ENCODE measurements at places on chromosomes 4 and X.

GRCh38 chr4:135917011-135917410, 1615.3 kb downstream of the PCDH18 start:
- DNase-seq: no peak

DNA sequence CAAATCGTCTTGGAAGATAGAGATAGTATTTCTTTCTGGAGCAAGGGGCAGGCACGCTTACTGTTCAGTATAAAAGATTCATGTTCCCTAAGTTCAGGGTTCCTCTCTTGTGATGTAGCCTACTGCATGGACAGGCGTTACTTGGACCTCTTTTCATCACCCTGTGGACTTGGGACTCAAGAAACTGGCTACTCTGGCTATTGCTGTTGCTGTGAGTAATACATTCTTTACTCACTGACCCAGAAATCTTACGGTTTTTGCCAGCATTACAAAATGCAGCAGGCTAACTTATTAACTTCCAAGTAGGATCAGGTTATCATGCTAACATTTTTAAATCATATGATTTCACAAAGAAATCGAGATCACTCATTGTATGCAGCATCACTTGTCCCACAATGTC, 12.8 kb upstream of the GUCY1B1 start:
- peak; percentile 29 for DNase-seq

DNA sequence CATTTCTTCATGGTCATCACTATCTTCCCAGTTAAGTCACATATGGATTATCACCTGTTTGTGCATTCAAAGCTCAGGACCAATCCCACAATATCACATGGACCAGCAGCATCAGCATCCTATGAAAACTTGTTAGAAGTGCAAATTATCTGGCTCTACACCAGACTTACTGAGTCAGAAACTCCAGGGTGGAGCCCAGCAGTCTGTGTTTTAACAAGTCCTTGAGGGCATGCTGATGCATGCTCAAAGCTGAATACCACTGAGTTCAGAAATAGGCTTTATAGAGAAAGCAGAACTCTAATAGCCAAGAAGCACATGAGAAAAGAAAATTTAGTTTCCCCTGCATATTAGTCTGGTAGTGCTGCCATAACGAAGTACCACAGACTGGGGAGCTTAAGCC, 62.4 kb upstream of the GABRQ start:
- peak; percentile 53 for DNase-seq

GRCh38 chr4:37603070-37603468, 83.1 kb downstream of the RELL1 start:
- peak; percentile 67 for DNase-seq

DNA sequence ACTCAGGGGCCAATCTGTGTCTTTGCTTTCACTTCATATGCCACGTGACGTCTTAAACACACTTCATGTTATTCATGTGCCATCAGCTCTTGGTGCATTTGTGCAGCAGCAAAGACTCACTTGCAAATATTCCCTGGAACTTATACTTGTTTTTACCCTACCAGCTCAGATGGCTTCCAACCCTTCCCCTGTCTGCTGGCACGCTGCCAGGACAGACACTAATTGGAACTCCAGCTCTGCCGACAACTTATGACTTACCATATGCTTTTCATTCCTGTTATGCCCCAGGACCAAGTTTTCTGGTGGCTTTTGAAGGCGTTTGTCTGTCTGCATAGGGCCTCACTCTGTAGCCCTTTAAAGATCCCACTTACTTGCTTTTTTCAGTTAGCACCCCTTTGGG, 261.7 kb upstream of the GNPDA2 start:
- no peak for DNase-seq

DNA sequence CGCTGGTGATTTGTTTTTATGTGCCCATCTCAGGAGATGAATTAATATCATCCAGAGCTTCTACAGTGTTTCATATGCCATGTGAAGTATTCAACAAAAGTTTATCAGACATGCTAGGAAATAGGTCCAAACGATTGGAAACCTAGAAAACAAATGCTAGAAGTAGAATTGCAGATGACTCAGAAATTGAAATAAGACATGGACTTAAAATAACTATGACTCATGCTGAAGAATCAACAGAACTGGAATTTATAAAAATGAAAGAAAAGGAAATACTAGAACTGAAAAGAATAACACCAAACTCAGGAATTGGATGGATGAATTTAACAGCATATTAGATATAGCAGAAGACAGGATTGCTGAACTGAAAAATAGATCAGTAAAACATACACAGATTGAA, 172.7 kb upstream of the GIMD1 start:
- DNase-seq: peak; percentile 59

- DNase-seq: peak; percentile 72
Measured at GRCh38 chrX:110412971-110413726, 54.5 kb downstream of the RTL9 start.

- DNase-seq: no peak
Measured at GRCh38 chr4:37040816-37041215, 203.7 kb upstream of the NWD2 start.

GRCh38 chr4:176335421-176335820, 15.7 kb downstream of the SPCS3 start:
- no peak for DNase-seq

DNA sequence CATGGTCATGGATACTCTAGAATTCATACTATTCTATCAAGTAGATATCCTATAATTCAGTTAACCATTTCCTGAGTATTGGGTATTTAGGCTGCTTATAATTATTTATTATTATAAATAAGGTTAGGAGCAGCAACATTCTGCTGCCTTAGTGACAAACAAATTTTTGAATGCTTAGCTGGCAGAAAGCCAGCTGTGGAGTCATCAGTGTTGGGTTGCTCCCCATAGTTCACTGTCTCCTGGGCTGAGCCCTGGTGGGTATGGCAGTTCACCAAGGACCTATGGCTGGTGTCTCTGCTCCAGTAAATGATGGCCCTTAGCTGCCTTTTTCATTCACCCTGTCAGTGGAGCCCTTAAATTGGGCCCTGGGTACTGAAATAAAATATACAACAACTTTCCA, 61.8 kb downstream of the SMARCA5 start:
- no peak for DNase-seq

- DNase-seq: no peak
Measured at GRCh38 chrX:25198891-25199290, 183.1 kb upstream of the ARX start.

DNA sequence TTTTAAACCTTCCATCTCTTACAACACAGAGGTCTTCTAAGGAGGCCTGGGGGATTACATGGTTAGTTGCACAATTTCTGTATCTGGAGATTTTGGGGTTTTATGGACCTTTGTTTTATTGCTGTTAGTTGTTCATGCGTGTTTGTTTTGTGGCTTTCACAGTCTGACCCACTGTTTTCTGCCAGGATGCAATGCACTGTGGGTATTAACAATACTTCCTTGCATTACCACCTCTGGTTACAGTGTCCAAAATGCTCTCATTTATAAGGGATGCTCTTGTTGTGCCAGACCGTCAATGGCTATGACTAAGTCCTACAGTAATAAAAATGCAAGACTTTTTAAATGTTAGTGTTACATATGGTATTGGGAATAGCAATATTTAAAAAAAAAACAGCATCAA, 730.2 kb downstream of the KCTD8 start:
- peak; percentile 2 for DNase-seq

- DNase-seq: peak; percentile 5
Measured at GRCh38 chr4:113675731-113676697, 85.5 kb downstream of the CAMK2D start.

- no peak for DNase-seq
Measured at GRCh38 chrX:129716507-129716906, 22.3 kb upstream of the XPNPEP2 start.

GRCh38 chr4:22500128-22500611, 15.7 kb downstream of the ADGRA3 start:
- DNase-seq: peak; percentile 59

GRCh38 chr4:52873861-52874343, 11.8 kb downstream of the RASL11B start:
- no peak for DNase-seq

- DNase-seq: no peak
Measured at GRCh38 chr4:8550691-8551090, 29.5 kb upstream of the GPR78 start.

GRCh38 chr4:157050561-157050960, 25.4 kb upstream of the GLRB start:
- DNase-seq: no peak

GRCh38 chr4:101785486-101785885, 5.0 kb upstream of the BANK1 start:
- DNase-seq: no peak

GRCh38 chr4:8478801-8479744, 38.5 kb downstream of the TRMT44 start:
- DNase-seq: peak; percentile 9

GRCh38 chr4:57151481-57151880, 41.3 kb upstream of the IGFBP7 start:
- DNase-seq: peak; percentile 68

DNA sequence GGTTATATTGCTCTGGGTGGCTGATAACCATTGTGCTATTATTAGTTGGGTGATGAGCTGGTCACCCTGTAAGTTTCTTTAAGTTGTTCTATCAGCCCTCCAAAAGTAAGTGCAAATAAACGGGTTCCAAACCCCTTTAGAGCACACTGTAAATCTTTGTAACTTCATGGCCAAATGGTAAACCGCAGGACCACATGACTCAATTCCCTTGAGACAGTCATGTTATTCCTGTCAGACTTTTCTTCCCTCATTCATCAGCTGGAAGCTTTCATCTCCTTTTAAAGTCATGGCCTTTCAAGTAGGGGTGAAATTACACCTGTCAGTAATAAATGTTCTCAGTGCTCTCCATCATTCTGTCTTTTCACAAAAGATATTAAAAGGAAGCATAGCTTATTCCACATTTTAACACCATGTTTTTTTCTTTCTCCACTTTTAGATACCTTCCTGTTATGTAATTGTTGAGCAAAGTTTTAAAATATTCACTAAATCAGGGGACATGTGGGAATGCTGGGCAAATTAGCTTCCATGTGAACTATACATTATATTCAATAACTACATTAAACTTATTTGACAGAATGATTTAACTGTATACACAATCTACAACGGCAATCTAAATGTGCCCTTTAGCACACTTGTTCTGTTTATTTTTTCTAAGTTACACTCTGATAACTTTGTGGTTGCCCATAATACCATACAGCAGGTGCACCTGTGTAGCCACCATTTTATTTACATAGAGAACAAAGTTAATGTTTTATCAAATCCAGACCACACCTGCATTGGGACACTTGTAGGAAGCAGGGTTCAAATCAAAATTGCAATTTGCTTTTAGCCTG, 275.5 kb downstream of the CFAP299 start:
- DNase-seq: peak; percentile 28

- DNase-seq: no peak
Measured at GRCh38 chrX:13837290-13837745, 20.4 kb upstream of the GPM6B start.

- no peak for DNase-seq
Measured at GRCh38 chrX:37474478-37474877, 97.0 kb upstream of the LANCL3 start.

- DNase-seq: peak; percentile 6
Measured at GRCh38 chr4:141797966-141798365, 161.6 kb downstream of the IL15 start.

DNA sequence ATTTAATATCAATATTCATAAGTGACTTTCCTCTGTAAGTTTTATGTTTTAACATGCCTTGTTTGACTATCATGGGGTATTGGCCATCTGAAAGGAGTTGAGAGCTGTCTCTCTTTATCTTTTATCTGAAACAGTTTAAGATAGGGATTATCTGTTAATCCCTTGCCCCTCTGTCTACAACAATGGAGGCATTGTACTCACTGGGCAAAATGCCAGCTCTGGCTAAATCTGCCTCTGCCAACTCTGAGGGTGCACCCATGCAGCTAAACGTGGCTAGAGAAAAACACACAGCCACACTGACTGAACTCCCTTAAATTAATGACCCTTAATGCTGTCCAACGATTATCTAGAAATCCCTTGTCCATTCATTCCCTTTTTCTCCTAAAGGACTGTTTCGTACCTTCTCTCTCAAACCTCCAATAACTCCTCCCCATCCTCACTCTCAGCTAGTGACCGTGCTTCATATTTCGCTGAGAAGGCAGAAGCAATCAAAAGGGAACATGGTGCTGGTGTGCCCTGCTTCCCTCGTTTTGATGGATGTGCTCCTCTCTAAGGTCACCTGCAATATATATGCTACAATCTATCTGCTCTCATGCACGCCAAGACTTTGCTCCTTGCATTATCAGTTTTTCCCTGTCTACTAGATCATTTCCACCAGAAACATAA, 10.3 kb downstream of the PHKA2 start:
- DNase-seq: peak; percentile 8

GRCh38 chrX:133434197-133434820, 19.0 kb upstream of the GPC4 start:
- peak; percentile 41 for DNase-seq

DNA sequence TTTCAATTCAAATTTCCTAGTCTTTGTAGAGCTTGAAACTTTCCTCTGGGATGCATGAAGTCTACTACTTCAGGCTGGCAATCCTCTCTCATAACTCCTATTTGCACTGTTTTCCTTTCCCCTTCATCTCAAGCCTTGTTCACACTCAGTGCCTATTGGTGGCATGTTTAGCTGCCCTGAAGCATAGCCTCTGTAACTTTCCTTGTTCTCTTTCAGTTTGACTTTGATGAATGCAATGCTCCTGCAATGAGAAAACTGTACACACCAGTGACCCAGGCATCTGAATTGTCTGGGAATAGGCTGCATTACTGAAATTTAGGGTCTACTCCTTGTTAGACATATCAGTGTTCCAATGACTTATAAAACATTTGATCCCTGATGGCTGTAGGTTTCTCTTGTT, 81.7 kb downstream of the ANK2 start:
- no peak for DNase-seq

- no peak for DNase-seq
Measured at GRCh38 chrX:148470324-148470723, 30.1 kb upstream of the AFF2 start.

- no peak for DNase-seq
Measured at GRCh38 chrX:75625232-75625631, 102.4 kb upstream of the ZDHHC15 start.

GRCh38 chr4:88619971-88620370, 27.7 kb downstream of the HERC3 start:
- DNase-seq: no peak

GRCh38 chr4:80192937-80193336, 4.4 kb upstream of the PRDM8 start:
- DNase-seq: peak; percentile 69

DNA sequence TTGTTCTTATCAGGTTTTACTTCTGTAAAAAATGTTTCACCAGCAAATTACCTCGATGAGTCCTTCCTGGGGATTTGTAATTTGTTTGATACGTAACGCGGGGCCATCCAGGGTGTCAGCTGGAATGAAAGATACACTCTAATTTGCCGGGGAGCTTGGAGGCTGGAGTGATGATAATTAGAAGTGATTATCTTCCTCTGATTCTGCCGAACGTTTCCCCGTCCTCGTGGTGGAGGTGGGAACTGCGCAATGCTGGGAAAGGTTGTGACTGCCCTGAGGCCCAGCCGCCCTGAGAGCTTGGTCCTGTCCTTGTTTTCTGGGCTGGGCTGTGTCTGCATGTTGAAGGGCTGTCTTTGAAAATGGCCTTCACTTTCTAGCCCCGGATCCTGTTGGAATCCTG, 48.0 kb downstream of the SORCS2 start:
- DNase-seq: no peak

GRCh38 chrX:67601771-67602170, 58.0 kb downstream of the AR start:
- peak; percentile 38 for DNase-seq

All from M059J (cell line).